ENCODE measurements at places on chromosomes 6 and 20.

DNA sequence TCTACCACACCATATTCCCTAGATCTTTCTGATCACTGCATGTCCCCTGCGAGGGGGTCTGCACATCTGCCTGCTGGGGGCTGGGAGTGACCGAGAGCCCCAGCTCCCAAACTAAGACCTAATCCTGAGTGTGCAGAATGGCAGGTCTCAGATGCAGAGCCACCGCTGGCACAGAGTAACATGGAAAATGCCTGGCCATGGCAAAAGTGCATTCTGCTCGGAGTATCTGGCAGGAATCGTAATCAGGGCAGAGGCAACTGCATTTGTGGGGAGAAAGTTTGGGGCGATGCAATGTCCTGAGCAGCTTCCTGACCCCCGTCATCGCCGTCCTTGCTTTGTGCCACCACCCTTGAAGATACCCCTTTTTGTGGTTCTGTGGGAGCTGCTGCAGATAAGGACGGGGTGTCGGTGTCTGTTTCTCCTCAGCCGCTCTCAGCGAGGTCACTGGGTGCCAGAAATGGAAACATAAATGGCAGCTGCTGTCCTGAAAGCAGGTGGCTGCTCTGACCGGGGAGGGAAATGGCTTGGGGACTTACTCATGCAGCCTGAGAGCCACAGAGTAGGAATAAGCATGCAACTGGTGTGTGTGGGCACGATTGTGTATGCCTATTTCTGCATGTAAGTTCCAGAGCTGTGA is 157.9 kb downstream of the LY86 start:
- DNase-seq, result no peak

GRCh38 chr6:24064106-24064505 is 61.9 kb upstream of the NRSN1 start:
- no peak for DNase-seq

- no peak for DNase-seq
These were observed 96.3 kb downstream of the FHL5 start for GRCh38 chr6:96659084-96659845.

DNA sequence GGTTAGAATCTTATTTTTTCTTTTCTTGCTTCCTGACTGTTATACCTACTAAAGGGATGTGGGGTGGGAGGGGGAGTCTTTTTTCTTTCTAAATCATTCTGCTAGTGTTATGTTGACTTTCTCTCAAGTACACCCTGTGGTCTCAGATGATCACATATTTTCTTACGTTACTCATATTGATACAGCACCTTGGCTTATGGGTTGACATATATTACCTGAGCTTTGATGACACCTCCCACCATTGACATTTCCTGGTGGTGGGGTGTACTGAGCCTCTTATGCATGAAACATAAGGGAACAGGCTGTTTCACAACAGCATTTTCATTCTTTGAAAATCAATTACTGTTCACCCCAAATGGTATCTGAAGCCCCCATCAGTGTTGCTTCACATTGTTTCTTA is 169.8 kb downstream of the MMS22L start:
- no peak for DNase-seq

All from GM12892 (cell line).